Activated gamma-delta T cell treated with Interleukin-2 at 50 U/mL for 16 hours (primary cell): ENCODE measurements at places on chromosomes 2 and 18.

GRCh38 chr2:54073796-54074195 lies 41.6 kb upstream of the ACYP2 start:
- DNase-seq = no peak

DNA sequence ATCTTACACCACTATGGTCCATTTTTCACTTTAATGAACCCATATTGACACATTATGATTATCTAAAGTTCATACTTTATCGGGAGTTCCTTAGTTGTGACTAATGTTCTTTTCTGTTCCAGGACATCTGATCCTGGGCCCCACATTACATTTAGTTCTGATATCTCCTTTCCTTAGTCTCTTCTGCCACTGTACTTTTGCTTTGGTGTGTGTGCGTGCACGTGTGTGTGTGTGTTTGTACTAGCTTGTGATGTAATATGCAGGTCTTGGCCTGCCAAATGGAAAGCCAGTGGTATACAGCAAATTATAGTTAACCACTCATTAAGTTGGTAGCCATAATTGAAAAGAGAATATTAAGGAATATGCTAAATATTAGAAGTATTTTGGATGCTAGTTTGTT lies 88.0 kb downstream of the CDC42EP3 start:
- no peak for DNase-seq

DNA sequence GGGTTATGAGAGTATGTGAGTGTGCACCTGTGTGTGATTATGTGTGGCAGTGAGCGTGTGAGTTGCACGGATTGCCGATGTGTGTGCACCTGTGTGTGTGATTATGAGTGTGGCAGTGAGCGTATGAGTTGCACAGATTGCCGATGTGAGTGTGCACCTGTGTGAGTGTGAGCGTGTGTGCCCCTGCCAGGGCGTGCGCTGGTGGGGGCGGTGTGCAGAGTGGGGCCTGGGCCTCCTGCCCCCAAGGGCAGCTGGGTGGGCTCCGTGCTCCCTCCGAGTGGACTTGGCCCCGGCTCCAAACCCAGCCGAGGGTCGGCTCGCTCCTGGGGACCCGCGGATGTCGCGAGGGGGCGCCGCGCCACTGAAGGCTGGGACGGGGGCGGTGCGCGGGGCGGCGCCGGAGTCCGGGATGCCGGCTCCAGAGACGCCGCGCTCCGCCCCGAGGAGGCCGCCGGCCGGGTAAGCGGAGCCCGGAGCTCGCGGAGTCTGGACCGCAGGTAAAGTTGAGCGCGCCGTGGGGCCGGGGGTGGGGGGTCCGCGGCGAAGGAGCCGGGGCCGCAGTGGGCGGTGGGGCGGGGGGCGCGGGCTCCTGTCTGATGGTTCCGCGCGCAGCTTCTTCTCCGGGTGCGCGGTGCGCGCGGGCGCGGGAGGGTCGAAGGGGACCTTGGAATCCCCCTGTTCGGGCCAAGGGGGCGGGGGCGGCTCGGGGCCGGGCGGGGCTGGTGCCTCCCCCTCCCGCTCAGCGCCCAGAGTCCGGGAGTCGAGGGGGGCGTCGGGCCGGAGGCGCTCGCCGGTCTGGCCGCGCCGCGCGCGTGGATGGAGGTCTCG lies at the start of gene KCNG2:
Gene KCNG2, plus strand, starts transcription at position 421 of the 828 bp plus-strand sequence. CDS start 65,730 bp downstream, outside the sequence.
- no peak for DNase-seq

DNA sequence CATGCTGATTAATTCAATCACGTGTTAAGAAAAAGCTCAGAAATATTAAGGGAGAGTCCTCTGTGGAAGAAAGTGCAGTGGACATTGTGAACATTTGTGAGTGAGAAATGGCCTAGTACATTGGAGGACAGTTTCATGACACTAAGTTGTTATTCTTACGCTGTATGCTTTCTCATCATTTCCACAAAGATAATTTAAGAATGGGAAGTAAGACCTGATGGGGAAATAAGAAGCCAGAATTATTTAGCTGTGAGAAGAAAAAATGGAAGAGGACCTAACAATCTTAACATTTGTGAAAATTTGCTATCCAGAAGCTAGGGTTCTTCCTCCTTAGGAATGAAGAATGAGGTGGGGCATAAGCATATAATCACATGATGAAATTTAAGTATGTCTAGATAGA lies 15.2 kb upstream of the RAPH1 start:
- no peak for DNase-seq

DNA sequence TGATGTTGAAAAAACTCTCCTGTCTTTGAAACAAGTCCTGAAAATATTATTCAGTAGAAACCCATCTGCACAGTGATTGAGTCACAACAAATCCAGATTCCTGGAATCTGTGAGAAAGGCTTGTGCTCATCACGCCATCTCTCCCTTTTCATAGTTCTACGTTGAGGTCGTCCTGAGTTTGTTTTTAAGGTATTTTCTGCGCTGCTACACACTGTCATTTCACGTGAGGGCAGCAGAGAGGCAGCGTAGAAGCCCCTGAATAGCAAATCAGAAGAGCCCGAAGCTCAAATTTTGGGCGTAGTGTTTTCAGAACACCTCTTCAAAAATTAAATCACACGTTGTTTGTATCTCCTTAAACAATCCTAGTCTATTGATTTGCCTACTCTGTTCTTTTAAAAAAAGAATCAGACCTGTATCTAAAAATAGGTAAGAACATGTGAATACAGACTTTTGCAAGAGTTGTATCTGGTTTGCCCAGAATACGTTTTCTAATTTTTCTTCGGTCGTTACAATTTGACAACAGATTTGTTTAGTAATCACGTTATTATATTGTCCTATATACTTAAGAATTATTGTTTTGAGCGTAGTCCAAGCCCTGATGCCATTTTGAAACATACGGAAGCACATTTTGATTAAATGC lies 61.6 kb upstream of the SLC38A11 start:
- no peak for DNase-seq

DNA sequence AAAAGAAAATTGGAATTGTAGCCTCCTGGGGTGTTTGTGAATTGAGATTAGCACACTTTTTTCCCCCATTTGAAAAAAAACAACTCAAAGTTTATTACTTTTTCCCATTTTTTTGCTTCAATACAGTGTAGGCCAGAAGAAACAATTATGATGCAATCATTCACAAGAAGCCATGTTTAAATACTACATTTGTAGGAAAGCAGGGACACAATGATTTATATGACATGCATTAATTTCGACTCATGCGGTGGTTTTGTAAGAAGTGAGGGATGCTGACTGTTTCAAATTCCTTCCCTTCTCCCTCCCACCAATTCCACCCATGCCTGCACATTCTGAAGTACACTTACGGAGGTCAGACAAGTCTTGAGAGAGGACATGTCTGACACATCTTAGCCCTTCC lies 774.2 kb upstream of the FSHR start:
- DNase-seq = no peak

DNA sequence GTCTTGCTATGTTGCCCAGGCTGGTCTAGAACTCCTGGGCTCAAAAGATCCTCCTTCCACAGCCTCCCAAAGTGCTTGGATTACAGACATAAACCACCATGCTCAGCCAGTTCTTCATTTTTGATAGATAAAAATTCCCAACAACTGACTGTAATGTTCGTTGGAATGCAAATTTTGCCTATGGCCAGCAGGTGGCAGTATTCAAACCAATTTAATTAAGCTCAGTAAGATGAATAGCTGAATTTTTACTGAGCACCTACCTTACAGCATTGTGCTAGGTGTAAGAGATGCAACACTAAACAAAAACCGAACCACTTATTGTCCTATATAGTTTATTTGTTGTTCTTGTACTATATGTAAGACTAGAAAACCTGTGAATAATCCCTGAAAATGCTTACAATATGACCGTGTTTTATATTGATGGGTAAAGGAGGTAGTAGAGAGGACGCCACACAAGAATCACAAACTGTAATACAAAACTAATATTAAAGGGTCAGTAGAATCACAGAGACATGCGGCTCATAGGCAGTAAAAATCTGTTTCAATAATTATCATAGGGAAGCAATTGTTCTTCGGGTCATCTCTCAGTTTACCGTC lies 8.2 kb upstream of the TMEM182 start:
- DNase-seq = peak; percentile 20

DNA sequence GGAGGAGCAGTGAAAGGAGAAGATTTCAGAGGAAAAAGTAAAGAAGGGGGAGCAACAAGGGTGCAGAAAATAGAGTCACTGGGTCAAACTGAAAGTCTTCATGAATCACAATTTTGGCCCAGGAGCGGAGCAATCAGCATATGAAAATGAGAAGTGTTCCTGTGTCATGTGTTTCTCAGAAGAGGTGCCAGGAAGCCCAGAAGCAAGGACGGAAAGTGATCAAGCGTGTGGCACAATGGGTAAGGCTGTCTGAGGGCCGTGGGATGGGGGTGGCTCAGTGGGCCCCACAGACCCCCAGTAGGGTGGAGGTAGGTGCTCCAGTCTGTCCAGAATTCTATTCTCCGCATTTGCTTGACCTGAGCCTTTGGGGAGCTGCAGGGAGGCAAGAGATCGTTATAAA lies 44.2 kb downstream of the SP140 start:
- DNase-seq = no peak

DNA sequence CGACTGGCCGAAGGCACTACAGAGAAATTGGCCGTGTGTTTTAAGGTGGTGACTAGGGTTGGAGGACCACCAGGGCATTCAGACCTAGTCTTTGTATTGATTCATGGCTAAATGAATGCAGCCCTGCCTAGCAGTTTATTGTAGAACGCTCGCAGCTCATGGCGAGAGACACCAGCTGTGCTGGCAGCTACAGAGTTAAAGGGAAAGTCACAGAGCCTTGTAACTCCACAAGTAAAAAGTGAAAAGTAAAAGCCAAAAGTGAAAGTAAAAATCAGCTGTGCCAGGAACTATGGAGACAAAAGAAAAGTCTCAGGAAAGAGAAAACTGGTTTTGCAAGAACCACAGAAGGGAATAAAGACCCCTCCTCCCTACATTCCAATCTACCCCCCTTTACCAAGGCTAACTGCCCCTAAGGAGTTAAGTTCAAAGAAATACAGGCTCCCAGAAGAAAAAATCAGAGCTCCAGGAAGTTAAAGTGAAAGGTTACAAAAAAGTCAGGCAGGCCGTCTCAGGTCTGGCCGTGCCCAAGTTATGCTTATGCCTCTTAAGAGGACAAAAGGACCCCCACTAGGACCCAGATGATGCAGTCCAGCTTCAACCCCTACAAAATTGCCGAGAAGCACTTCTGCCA lies 46.4 kb upstream of the SELENOI start:
- peak; percentile 26 for DNase-seq

- DNase-seq = no peak
Measured at GRCh38 chr18:73006331-73006730, 138.5 kb upstream of the NETO1 start.

- no peak for DNase-seq
Measured at GRCh38 chr2:128721096-128721495, 402.4 kb upstream of the HS6ST1 start.

DNA sequence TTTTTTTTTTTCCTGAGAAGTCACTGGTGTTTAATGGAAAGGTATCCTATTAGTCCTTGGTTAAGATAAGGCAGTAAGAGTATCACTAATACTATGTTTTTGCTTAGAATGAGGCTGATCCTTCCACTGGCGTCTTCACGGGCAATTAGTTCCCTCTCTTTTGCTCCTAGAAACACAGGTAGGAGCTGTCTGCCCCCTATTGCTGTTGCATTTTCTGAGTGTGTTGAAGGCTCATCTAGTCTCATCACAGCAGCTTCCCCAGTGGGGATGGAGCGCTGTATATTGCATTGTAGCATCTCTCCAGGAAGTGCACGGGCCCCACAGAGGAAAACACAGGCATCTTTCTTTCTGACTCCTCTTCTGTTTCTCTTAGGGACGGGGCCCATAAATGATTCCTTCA lies 145.0 kb downstream of the NAPG start:
- DNase-seq = no peak

DNA sequence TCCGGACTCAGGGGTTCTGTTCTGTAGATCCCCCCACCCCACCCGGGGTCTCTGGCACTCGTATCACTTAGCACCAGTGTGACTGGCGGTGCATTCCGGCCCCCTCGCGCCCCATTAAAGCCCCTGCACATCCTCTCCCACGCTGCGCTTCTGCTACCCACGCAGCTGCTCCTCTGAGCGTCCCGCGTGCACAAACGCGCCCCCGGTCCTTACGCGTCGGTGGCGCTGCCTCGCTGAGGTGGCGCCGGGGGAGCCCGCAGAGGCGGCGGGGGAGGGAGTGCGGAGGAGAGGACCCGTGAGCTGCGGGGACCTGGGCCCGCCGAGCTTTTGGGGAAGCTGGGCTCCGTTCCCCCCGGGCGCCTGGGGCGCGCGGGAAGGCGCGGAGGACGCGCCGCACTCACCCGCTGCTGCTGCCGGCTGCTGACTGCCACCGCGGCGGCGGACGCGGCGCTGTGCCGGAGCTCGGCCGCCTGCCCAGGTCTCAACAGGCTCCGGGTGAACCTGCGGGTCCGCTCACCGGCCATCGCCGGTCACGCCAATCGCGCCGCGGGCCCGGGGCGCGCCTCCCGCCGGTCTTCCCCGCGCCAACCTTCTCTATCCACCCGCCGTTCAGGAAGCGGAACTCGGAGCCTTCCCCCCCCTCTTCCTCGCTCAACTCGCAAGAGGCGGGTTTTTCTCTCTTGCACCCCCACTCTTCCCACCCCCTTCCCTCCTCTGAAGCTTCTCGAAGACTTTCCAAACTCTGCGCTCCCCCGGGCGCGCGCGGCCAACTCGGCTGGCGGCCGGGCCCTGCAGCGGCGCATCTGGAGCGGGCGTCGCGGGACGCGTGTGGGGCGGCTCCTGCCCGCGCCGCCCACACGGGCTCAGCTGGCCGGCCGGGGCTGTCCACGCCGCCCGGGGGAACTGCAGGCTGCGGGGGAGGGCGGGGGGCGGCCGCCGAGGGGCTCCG lies at the start of gene DOCK10:
Gene DOCK10, minus strand, starts transcription at position 618 of the 949 bp plus-strand sequence. Its CDS starts 94 bp downstream, at position 524.
- DNase-seq = peak; percentile 50

- no peak for DNase-seq
Measured at GRCh38 chr2:3113122-3113521, 264.5 kb downstream of the EIPR1 start.

- DNase-seq = no peak
Measured at GRCh38 chr18:63890950-63891304, 3.4 kb downstream of the SERPINB2 start.

DNA sequence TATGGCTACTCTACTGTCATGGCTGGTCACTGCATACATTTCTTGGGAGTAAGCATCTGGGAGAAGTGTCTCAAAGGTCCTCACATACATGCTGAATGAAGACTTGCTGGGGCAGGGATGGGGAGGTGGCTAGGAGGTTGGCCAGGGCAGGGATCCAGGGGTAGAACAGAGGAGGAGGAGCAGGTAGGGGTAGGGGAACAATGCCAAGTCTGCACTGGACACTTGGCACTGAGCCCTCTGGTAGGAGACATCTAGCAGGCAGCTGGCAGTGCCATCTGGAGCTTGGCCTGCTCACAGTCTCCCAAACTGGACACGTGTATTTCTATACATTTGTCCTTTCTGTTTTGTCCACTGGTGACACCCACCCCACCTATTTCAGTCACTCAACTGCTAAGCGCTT lies 62.7 kb upstream of the REV1 start:
- no peak for DNase-seq

GRCh38 chr2:238505119-238505891 lies 78.6 kb downstream of the ASB1 start:
- no peak for DNase-seq

DNA sequence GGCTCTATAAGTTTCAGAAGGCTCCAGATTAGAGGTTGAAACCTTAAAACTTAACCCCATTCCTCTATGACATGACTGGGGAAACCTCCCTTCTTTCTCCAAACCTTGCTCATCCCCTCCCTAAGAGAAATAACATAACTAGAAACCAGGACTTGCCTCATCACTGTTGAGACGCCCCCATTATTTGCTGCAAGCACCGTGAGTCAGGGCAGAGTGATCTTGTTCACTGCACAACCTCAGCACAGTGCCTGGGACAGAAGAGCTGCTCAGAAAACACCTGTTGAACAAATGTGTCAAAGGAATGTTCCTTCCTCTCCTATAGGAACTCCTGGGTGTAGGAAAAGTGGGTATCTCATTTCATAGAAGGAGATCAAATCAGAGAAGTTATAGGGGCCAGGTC lies 132.7 kb upstream of the CTAGE1 start:
- DNase-seq = no peak
